ENCODE measurements at places on chromosomes 2 and 18.

DNA sequence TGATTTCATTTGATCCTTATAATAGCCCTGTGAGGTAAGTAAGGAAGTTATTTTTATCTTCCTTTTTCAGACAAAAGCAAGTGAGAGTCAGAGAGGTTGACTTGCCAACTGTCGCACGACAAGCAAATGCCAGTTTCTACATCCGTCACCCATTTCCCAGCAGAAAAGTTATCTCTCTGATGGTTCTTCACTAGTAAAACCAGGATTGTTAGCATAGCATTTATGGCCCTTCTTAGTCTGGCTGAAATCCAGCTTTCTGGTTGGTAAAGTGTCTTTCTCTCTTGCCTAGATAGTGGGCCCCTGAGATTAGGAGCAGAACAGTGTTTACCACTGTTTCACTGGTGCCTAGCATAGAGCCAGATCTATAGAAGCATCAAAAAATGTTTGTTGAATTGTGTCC lies 7.1 kb upstream of the XDH start:
- no peak for DNase-seq

GRCh38 chr2:71891719-71892422 lies 255.8 kb downstream of the CYP26B1 start:
- DNase-seq, result no peak

GRCh38 chr2:217091531-217091930 lies 231.7 kb upstream of the TNP1 start:
- no peak for DNase-seq

DNA sequence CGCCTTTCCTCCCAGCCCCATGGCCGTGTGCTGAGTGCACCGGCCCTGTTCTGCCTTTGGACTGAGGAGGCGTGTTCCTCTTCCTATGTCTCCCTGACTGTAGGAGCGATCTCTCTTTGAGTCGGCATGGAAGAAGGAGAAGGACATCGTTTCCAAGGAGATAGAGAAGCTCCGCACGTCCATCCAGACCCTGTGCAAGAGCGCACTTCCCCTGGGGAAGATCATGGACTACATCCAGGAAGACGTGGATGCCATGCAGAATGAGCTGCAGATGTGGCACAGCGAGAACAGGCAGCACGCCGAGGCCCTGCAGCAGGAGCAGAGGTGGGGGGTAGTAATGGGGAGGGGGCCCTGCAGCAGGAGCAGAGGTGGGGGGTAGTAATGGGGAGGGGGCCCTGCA lies 29.4 kb upstream of the ASB1 start:
- no peak for DNase-seq

DNA sequence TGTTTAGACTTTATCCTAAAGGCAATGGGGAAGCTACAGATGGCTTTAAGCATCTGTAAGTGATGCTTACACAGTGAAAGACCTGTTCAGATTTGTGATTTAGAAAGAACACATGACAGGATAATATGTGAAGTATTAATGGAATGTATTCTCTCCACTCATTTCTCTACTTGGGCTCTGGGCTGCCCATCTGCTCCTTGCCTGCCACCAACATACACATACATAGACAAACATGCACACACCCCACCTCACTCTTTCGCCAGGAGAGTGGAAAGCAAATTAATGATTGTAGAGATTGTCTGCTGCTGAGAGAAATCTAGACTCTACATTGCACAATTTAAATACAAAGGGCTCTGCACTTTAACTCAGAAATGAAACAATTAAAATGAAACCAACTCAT lies 61.0 kb upstream of the NFE2L2 start:
- DNase-seq, result no peak

DNA sequence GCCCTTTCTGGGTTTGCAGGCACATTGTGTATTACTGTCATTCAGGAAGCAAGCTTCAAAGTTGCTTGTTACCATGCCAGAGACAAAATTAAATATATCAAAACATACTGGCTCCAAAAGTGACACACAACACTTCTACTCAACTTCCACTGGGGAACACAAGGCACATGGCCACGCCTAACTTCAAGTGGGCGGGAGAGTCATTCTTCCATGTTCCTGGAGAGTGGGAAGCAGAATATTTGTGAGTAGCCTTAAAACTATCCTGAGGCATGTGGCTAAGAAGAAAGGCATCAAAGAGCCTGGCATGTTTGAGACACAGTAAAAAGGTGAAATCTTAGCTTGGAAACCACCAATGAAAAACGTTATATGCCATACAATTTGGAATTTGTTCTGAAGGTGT lies 90.5 kb upstream of the TACR1 start:
- no peak for DNase-seq

DNA sequence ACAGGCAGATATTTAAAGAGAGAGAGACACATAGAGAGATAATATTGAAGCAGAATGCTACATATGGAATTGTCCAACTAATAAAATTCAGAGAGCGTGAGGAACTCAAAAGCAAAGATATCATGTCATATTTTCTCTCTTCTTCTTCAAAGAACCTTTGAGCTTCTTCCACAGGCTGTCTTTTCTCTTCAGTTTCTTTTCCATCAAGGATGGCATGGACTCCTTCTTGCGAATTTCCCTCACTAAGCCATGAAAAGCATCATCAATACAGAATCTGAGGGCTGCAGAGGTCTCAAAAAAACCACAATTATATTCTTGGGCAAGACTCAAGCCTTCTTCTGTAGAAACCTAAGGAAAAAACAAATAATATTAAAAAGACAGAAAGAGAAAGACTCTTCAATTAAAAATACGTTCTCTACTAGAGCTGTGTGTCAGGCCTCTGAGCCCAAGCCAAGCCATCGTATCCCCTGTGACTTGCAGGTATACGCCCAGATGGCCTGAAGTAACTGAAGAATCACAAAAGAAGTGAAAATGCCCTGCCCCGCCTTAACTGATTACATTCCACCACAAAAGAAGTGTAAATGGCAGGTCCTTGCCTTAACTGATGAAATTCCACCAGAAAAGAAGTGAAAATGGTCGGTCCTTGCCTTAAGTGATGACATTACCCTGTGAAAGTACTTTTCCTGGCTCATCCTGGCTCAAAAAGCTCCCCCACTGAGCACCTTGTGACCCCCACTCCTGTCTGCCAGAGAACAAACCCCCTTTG lies 371.9 kb downstream of the RIT2 start:
- no peak for DNase-seq

All from GM12878 (cell line).